ENCODE measurements at places on chromosomes 3 and 15.

DNA sequence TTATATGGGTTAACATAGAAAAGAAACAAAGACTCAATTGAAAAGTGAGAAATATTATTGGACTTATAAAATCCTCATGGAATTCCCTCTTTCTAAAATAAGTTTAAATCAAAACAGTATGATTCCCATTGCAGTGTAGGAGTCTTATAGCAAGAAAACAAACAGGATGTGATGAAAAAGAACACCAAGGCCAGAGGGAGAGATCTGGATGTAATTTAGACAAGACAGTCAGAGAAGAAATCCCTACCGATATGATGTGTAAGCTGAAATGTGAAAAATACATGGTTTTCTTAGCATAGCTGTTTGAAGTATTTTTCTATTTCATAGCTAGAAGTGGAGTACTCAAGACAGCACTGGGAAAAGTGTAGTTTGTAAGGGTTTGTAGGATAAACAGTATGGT is 521.5 kb downstream of the RSL24D1 start:
- DNase-seq = no peak

DNA sequence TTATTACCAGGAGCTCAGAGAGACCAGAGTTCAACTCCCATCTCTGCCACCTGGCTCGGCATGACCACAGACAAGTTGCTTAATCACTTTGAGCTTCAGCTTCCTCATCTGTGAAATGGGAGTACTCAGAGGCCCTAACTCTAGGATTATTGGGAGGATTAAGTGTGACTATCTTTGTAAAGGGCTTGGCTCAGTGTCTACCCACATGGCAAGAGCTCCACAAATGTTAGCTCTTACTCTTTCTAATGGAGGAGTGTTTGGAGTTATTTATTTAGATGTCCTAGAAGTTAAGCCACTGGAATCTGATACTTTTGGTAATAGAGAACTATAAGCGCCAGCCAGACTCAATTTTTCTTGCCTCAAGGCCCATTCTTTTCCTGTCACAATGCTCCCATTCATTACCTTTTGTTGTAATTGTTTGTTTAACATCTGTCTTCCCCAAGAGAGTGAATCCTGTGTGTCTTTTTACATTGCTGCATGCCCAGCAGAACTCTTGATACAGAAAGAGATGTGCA is 12.3 kb upstream of the LMCD1 start:
- no peak for DNase-seq

DNA sequence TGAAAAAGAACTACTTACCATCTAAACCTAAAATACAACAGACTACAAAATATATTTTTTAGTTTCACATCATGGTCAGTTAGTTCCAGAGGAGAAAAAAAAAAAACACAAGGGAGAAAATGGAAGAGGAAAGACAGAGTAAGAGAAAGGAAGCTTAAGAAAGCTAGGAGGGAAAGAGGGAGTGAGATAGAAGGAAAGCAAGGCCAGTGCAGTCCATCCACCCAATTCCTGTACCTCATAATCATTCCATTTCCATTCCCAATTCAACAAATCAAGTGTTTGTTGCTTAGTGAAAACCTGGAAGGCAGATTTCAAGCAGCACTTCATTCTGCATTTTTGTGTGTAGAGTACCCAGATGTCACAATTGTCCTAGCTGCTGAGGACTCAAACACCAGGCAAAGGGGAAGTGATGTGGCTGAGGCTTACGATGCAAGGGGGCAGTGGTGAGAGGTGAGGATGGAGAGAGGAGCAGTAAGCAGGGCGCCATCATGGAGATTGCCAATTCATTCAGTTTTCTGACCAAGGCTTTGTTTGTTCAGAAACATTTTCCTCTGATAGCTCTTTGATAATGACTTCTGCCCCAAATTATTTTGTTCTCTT is 83.6 kb upstream of the GSK3B start:
- no peak for DNase-seq

GRCh38 chr3:105238367-105238766 is 128.3 kb upstream of the ALCAM start:
- DNase-seq = no peak

DNA sequence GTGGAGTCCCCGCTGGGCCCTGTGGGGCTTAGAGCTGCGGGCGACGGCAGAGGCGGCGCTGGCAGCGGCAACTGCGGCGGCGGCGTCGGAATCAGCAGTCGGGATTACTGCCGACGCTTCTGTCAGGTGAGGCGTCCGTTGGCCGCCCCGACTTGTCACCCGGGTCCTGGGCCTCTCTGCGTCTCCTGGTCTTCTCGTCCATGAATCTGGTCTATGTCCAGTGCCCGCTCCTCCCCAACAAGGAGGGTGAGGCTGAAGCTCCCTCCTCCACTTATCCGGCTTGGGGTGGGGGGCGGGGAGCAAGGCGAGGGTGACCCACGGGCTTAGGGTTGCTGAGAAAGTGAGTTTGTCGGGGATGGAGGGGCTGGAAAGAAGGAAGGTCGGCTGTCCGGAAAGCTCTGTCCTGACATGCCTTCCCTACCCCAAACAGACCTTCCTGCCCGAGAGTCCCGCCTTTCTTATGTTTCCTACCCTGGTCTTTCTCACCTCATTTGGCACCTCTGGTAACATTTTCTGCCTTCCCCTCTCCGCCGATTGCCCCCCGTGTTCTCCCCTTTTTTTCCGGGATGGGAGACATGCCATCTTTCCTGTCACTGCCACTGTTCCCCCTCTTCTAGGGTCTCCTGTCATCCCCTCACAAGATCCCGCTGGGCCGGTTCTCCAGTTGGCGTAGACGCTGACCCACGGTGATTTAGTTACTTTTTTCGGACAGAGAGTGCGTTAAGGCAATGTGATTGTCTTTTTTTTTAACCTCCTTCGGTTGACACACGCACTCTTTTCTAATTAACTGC is 520 bp downstream of the ZNF654 start:
- DNase-seq = peak; percentile 6

DNA sequence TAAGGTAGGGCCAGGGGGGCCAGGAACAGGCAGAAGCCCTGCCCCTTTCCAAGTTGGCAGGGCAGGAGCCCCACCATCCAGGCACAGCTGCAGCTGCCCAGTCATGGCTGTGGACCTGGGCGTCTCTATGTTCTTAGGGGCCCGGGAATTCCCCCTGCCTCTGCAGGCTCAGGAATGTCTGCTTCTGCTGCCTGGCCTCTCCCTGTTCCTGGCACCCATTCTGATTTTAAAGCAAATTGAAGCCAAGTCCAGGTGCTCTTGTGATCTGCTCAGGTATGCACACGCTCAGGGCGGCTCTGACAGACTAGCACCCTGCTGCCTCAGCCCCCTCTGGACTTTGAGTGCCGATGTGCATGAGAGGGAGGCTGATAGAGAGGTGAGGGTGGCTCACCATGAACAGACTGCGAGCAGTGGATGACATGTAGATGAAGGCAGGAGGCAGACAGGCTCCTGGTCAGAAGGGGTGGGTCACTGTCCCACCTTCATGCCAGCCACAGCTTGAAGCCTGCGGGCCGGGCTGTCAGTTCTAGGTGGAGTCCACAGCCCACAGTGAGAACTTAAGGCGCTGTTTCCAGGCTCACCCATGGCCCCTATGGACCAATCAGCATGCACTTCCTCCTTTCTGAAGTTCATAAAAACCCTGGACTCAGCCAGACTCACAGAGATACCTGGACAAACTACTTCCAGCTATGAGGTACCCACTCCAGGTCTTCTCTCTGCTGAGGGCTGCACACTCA is 747.8 kb upstream of the GBE1 start:
- DNase-seq = no peak

DNA sequence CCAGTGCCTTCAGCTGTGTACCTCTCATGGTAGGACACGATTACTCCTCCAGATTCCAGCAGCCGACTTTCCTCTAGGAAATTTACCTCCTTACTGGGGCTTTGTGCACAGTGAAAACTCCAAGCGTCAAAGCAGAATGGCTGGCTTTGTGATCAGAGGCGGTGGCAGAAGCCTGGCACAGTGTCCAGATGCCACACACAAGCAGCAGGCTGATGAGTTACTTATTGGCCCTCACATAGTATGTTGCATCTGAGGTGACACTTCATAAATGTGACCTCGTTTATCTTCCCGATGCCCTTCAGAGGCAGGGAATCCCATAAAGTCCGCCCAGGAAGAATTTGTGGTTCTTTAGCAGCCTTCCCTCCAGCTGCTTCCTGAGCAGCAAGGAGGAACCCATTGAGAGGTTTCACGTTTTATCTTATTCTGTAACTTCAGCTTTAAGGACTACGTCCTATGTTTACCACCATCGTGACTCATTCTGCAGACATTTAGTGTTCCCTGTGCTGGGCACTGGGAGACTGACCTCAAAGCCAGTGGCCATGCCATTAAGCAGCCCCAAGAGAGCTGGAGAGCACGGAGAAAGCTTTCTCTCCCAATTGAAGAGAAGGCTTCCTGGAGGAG is 107.1 kb upstream of the C15orf61 start:
- DNase-seq = no peak

- no peak for DNase-seq
Observed at GRCh38 chr3:123036352-123037014, 8.9 kb upstream of the SEMA5B start.

DNA sequence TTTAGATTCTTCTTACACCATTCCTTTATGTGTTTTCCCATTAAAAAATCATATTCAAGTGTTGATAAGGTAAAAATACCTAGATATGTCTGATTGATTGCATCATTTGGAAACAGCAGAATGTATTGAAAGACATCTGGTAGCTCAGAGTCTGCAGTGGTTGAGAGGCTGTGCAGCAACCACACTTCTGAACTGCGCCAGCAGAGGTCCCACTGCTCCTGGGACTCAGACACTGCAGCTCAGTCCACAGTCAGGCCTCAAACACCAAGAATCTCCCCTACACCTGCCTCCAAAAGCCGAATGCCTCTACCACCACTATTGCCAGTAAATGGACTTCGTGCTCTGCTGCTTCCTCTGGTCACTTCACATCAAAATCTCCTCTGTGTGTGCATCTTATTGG is 176.9 kb upstream of the LMCD1 start:
- DNase-seq = peak; percentile 11

- DNase-seq = no peak
Observed at GRCh38 chr3:134320749-134321148, 53.5 kb downstream of the AMOTL2 start.

- DNase-seq = no peak
Observed at GRCh38 chr3:186705882-186706780, 11.0 kb upstream of the KNG1 start.

GRCh38 chr3:139944256-139944910 is 9.4 kb downstream of the CLSTN2 start:
- no peak for DNase-seq

GRCh38 chr3:48367201-48367600 is 4.8 kb upstream of the FBXW12 start:
- no peak for DNase-seq

GRCh38 chr15:87959080-87959479 is 297.5 kb downstream of the NTRK3 start:
- DNase-seq = no peak

DNA sequence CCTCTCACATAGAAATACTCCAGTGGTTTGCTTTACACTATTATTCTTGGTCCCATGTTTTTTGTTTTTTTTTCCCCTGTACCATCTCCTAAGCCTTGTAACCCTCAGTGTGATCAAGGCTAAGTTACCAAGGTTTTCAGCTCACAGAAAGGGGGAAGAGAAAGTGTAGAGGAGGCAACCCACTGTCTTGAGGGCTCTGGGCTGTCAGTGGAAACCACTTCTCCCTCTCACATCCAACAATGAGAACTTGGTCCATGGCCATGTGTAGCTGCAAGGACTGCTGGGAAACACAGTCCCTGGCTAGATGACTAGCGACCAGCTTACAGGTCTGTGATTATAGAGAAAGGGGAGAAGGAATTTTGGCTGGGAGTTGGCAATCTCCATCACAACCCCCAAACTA is 30.3 kb downstream of the GPD1L start:
- DNase-seq = no peak

DNA sequence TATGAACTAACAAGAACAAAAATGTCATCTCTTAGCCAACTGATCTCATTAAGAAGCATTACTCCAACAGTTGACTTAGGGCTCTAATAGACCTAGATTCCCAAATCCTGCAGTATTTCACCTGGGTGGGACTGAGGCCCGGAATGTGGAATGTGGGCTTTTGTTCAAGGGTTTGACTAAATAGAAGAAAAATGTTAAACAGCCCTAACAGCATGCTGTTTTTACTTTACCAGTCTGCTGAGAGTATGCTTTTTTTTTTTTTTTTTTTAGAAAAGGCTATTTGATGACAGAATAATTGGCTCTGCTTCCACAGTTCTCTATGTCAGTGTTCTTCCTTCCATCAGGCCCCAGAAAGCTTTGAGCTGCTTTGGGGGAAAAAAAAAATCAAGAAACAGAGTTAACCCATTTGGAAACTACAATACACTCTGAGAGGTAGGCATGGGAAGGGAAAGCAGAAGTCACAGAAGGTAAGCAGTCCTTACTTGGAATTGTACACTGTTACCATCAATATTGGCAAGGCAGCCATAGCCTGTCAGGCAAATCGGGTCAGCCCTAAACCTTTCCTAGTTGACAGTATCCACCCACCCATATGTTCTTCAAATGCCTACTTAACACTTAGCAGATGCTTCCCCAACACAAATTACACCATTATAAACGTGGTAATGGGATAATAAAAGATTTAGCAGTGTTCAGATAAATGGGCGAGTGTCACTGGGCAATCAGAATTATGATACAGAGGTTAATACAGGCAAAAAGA is 224.2 kb downstream of the CNTN3 start:
- DNase-seq = no peak

DNA sequence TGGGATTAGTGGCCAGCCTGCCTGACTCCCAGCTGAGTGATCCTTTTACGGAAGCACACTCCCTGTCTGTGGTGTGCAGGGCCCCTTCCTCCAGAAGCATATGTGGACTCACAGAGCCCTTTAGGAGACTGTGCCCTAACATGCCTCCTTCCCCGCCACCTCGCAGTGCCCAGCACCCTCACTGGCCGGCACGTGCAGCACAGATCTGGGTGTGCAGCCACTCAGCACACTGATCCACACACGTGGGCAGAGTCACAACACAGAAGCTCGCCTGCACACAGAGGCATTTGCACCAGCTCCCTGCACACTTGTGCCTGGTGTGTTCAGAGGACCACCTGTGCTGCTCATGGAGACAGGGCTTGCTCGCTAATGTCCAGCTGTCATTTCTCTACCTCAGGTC is 23.6 kb upstream of the CSPG4 start:
- no peak for DNase-seq

GRCh38 chr3:37924453-37924852 is 62.8 kb downstream of the CTDSPL start:
- DNase-seq = no peak

- no peak for DNase-seq
Observed at GRCh38 chr3:11494131-11494916, 149.4 kb downstream of the VGLL4 start.

- no peak for DNase-seq
Observed at GRCh38 chr3:29465836-29466235, 185.0 kb downstream of the RBMS3 start.

- DNase-seq = peak; percentile 85
Observed at GRCh38 chr15:52228921-52229320, 37.7 kb upstream of the GNB5 start.

DNA sequence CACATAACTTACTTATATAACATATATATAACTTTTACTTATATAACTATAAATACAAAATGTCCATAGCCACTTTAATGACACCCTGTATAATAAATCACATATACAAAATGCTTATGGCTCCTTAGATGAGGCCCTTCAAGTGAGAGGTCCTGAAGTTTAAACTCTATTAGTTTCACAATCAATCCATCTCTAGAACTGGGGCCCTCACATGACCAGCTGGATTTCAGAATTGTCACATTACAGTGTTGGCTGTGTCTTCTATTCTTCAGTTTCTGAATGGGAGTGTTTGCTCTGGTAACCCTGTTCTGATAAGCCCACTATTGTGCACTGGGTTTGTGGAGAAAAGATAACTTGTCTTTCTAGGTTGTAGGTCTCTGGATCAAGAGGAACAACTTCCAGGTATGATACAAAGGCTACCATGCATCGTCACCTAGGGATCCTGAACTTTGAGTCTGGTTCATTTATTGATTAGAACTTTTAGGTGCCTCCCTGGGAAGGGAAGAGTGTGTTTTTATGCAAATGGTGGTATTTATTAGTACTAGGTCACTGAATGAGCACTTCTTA is 107.9 kb downstream of the DNAH12 start:
- no peak for DNase-seq

Measured in germinal center (tissue), 1 donor.